ENCODE measurements at places on chromosomes 6 and 20. TPM values are rescaled to one million over a fixed set of nuclear protein-coding genes. Genes with fewer than 3 reads are reported as not detected.

- no peak for DNase-seq
Measured at GRCh38 chr6:11484441-11484840, 53.1 kb upstream of the TMEM170B start.

GRCh38 chr6:73694711-73695411 lies 1.1 kb upstream of the CD109 start:
- no peak for DNase-seq

DNA sequence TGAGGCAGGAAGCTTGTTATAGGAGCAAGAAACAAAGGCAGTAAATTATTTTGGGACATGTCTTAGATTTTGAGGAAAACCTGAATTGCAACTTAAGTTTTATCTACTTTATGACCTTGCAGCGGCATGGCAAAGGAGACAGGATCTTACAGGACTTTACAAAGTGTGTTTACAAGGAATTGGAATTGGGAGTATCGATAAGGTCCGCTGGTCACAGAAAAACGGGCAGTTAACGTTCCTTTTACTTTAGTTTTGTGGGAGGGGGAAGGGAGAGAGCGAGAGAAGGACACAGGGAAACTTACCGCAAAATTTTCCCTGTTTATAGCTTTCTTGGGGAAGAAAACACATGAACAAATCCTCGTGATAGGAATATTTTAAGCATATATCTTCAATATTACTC lies 1607.2 kb downstream of the GRIK2 start:
- DNase-seq = no peak

- DNase-seq = no peak
Measured at GRCh38 chr6:15434263-15434662, 188.4 kb downstream of the JARID2 start.

DNA sequence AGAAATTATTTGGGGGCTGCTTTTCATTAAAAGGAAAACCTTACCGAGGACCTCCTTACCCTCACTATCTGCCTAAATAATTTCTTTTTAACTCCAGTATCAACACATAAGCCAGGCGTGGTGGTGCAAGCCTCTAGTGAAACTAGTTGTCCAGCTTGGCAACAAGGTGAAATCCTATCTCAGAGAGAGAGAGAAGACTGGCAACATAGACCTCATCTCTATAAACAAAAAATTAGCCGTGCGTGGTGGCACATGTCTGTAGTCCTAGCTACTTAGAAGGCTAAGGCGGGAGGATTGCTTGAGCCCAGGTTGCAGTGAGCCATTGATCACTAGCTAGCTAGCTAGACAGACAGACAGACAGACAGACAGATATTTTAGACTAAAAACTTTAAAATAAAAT lies 92.5 kb downstream of the ARMC2 start:
- no peak for DNase-seq

GRCh38 chr20:7971536-7972280 lies 31.4 kb upstream of the HAO1 start:
- no peak for DNase-seq

DNA sequence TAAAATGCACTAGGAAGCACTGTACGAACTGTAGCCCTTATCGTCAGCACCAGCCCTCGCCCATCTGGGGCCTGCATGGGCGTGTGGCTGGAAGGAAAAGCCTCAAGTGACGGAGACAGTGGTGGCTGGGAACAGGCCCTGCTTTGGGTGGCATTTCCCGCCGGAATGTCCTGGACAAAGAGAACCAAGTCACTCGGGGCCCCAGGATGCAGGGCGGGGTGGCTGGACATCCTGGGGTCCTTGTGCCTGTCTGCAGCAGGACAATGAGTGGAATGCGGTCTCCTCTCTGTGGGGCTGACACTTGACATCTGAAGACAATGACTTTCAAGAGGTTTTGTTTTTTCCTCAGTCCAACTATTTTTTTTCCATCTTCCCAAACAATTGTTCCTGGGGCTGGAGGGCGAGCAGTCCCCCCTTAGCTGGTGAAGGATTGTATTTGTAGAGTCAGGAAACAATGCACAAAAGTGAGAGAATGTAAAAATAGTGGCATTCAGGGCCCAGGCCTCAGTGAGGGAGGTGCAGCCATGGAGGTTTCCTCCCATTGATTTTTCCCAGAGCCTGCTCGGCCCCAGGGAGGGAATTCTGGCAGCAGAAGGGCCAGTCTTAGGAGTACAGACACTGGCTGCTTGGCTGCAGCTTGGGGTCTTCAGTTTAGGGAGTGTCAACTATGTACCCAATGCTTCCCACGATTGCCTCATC lies 64.4 kb downstream of the PREX1 start:
- DNase-seq = no peak

DNA sequence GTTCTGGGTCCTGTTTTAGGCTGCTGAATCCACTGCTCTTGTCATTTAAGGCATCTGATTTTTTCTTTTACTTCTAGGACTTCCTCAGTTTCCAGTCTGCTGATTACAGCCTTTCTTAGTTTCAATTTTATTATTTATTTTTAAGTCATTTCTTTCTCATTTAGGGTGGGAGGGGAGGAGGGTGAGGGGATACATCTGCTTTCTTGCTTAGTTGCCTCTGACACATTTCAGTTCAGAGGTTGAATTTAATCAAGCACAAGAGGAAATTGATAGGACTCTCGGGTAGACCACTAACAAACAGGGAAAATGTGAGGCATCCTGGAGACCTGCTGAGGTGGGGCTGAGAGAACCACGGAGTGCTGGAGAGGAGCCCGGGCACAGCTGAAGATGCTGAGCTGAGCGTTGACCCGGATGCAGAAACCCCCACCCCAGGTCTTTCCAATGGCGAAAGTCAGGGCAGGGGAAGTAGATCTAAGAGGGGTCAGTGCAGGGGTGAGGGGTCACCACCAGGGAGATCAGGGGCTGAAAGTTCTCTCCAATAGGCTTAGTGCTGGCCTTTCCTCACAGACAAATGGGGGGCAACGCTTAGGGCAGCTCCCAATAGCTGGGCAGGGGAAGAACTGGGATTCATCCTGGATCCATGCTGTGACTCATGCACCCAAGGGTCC lies 7.6 kb upstream of the TREML2 start:
- DNase-seq = no peak

DNA sequence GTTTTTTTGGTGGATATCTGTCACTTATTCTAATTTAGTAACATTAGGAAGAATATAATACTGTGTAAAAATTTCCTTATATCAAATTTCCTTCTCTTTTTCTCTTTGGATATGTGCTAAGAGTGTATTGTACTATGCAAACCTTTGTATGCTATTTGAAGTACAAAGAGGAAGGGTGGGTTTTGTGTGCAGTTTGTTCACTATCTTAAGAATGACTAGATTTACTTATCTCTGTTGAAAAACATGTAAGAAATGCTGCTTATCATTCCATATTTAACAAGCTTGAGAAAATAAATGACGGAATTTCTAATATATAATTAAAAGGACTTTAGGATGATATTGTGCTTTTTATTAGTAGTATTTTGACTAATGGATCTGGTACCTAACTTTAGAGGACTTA lies 13.1 kb downstream of the CD2AP start:
- no peak for DNase-seq

GRCh38 chr6:4459032-4459431 lies 317.2 kb upstream of the CDYL start:
- DNase-seq = no peak

DNA sequence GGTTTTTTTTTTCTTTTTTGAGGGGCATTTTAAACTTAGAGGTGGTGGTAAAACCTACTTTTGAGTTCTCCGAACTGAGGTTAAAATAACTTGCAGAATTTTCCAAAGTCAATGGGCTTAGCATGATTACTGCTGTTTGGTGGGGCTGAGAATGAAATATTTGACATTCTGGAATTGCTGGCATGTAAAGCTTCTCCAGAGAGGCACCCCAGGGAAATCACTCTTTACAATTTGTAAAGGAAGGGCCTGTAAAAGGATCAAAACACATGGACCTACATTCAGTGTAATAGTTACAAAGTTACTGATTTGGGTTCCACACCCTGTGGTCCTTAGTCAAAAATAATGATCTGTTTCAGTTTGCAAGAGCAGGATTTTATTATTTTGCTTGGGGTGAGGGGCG lies 5.5 kb downstream of the FAM217B start:
- no peak for DNase-seq

DNA sequence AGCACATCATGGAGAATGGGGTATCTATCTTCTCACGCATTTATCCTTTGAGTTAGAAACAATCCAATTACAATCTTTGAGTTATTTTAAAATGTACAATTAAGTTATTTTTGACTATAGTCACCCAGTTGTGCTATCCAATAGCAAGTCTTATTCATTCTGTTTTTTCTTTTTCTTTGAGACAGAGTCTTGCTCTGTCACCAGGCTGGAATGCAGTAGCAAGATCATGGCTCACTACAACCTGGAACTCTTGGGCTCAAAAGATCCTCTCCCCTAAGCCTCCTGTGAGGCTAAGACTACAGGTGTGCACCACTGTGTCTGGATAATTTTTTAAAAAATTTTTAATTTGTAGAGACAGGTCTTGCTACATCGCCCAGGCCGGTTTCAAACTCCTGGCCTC lies 201.5 kb upstream of the ZNF217 start:
- no peak for DNase-seq

- no peak for DNase-seq
Measured at GRCh38 chr20:5024103-5024502, 22.8 kb upstream of the SLC23A2 start.

- DNase-seq = no peak
Measured at GRCh38 chr20:45343532-45344167, 4.6 kb downstream of the SDC4 start.

- no peak for DNase-seq
Measured at GRCh38 chr6:109339906-109340678, 42.2 kb downstream of the CD164 start.

DNA sequence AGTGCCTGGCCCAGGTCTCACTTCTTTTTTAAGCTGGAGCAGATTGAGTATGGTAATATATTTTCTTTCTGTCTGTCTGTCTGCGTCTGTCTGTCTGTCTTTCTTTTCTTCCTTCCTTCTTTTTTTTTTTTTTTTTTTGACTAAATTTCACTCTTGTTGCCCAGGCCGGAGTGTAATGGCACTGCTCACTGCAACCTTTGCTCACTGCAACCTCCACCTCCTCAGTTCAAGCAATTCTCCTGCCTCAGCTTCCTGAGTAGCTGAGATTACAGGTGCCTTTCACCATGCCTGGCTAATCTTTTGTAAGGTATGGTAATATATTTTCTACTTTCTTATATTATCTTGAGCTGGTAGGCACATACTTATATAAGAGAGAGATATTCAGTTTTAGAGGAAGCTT lies 196.3 kb upstream of the MARCKS start:
- DNase-seq = no peak

- DNase-seq = no peak
Measured at GRCh38 chr6:31968791-31969711, 2.9 kb downstream of the DXO start.

DNA sequence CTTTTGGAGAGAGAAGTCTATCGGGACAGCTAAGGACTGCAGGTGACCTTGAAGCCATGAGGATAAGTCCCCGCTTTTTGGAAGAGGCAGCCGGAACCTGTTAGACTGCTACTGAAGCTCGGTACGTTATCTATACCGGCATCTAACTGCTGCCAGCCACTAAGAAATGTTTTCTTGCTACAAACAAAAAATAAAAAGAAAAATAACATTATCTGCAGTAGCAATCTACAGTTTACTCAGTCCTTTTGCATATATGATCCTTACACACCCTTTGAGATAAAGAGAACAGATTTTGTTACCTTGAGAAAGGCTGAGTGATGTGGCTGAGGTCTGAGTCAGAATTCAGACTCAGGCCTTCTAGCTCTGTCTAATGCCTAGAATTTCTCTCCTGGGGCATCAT lies 314.6 kb downstream of the CDH26 start:
- no peak for DNase-seq

DNA sequence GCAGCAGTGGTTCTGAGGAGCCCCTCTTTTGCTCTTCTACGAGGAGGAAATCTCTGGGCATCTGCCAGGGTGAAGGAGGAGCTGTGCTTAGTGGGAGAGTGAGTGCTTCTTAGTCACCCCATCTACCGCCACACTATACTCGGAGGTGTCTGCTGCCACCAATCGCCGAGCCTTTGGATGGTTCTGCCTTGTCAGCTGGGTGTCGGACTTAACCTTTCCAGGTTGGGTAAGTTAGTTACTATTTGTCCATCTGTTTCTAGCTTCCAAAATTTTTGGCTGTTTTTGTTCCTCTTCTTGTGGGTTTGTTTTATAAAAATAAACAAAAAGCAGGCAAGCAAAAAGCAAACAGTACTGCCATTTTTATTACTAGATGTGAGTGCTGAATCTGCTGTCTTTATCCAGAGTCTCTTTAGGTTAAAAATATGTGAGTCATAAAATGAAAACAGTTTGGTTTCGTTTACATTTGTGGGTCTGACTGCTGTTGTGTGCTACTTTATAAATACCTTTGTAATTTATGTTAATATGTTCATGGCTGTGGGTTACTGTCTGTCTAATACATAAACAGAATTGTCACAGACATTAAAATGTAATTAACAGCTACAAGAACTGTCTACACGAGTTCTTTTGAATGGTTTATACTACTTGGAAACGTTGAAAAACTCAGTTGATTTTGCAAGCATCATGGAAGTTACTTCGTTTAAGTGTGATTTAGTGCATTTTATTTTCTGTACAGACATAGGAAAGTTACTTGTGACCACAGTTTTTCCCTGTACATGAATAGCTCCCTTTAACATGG lies 89.2 kb downstream of the ARID1B start:
- DNase-seq = no peak

DNA sequence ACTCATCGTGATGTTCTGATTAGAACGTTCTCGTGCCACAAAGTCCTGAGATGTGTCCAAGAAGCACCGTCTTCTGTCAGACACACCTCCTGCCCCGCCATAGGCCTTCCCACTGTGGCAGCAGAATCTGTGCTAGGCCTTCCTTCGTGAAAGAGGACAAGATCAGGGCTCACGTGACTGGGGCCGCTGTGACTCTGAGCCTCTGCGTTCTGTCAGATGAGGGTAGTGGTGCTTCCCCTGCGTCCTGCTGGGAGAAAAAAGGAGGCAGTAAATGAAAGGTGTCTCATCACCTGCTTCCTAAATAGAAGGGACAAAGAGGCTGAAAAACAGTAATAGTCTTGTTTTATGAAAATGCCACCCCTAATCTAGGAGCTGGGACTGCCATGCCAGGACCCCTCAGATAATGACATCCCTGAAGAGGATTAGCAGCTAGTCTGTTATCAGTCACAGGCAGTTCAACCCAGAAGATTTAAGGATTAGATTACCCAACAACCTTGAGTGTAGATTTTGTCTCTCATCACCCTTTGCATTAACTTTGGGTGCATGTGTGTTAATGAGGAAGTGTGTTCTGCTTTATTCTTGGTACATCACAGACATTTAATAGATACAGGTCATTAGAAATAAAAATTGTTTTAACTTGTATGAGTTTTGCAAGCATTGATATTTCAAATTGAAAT lies 4.1 kb downstream of the DNAJC5 start:
- DNase-seq = no peak

Gene C6orf141
- polyA plus RNA-seq = 3.9 TPM

Gene GSTA3
- 0.51 TPM for polyA plus RNA-seq

Gene LCA5
- polyA plus RNA-seq = 17.0 TPM

Gene FOXQ1
- 3.6 TPM for polyA plus RNA-seq

Gene C6orf15
- polyA plus RNA-seq = not detected

Gene RBM24
- polyA plus RNA-seq = 3.1 TPM

Gene RCAN2
- 3.3 TPM for polyA plus RNA-seq

Gene FOXP4
- polyA plus RNA-seq = 43.0 TPM

Gene AGER
- polyA plus RNA-seq = 112 TPM

Gene PROKR2
- not detected for polyA plus RNA-seq
